Smooth muscle cell of bladder (primary cell): ENCODE measurements at places on chromosomes 3 and 15. TPM values are rescaled to one million over a fixed set of nuclear protein-coding genes. Genes with fewer than 3 reads are reported as not detected.

IQCF2 gene
- not detected in 2 replicates for total RNA-seq

PLSCR2 gene
- total RNA-seq = not detected in 2 replicates

CLDN16 gene
- total RNA-seq = under 0.01 TPM in 1 of 2 replicates, not detected in the other

SLC6A1 gene
- under 0.01 TPM in 1 of 2 replicates, not detected in the other for total RNA-seq

LRRC2 gene
- 6.0 and 6.8 TPM in 2 replicates for total RNA-seq

ACTC1 gene
- not detected in 2 replicates for total RNA-seq

THSD4 gene
- total RNA-seq = 28.0 and 33.8 TPM in 2 replicates

CLDN18 gene
- total RNA-seq = not detected in 2 replicates

ADGRG7 gene
- not detected in 2 replicates for total RNA-seq

SLC12A8 gene
- total RNA-seq = 45.4 and 79.0 TPM in 2 replicates

PLA2G4E gene
- not detected in 2 replicates for total RNA-seq

TCAIM gene
- total RNA-seq = 18.1 and 22.9 TPM in 2 replicates

FOXB1 gene
- not detected in 2 replicates for total RNA-seq

STARD9 gene
- 3.7 and 4.0 TPM in 2 replicates for total RNA-seq

RSL24D1 gene
- 106 and 121 TPM in 2 replicates for total RNA-seq

HRG gene
- total RNA-seq = under 0.01 TPM in 1 of 2 replicates, not detected in the other

CIB2 gene
- 2.0 and 2.4 TPM in 2 replicates for total RNA-seq

ACKR4 gene
- 1.4 and 2.0 TPM in 2 replicates for total RNA-seq

CIP2A gene
- total RNA-seq = 4.1 and 4.2 TPM in 2 replicates

CLEC3B gene
- total RNA-seq = 1.2 and 2.0 TPM in 2 replicates

GOLGA8S gene
- total RNA-seq = under 0.01 TPM in 2 replicates

INKA1 gene
- 3.1 and 3.7 TPM in 2 replicates for total RNA-seq

TMCO5A gene
- not detected in 2 replicates for total RNA-seq

GPR156 gene
- 0.14 and 0.37 TPM in 2 replicates for total RNA-seq

MASP1 gene
- total RNA-seq = 203 and 319 TPM in 2 replicates

ST3GAL6 gene
- 4.8 and 15.6 TPM in 2 replicates for total RNA-seq

GPR62 gene
- under 0.01 and 0.09 TPM in 2 replicates for total RNA-seq

FAM107A gene
- total RNA-seq = under 0.01 TPM in 1 of 2 replicates, not detected in the other

ZIC4 gene
- not detected in 2 replicates for total RNA-seq

SAMD7 gene
- total RNA-seq = not detected in 2 replicates

SYNPR gene
- total RNA-seq = not detected in 2 replicates

PROS1 gene
- 16.9 and 19.2 TPM in 2 replicates for total RNA-seq

ILDR1 gene
- total RNA-seq = not detected in 2 replicates

TMEM42 gene
- 22.8 and 28.2 TPM in 2 replicates for total RNA-seq

CACNA2D2 gene
- total RNA-seq = 0.09 TPM in 1 of 2 replicates, not detected in the other

PRSS50 gene
- total RNA-seq = not detected in 2 replicates

PAQR9 gene
- total RNA-seq = 0.18 TPM in 1 of 2 replicates, not detected in the other

NTRK3 gene
- 0.28 TPM in 2 replicates for total RNA-seq

IL5RA gene
- not detected in 2 replicates for total RNA-seq

RAB6B gene
- total RNA-seq = 0.14 and 0.37 TPM in 2 replicates
